ENCODE measurements at places on chromosomes 7 and 10.

DNA sequence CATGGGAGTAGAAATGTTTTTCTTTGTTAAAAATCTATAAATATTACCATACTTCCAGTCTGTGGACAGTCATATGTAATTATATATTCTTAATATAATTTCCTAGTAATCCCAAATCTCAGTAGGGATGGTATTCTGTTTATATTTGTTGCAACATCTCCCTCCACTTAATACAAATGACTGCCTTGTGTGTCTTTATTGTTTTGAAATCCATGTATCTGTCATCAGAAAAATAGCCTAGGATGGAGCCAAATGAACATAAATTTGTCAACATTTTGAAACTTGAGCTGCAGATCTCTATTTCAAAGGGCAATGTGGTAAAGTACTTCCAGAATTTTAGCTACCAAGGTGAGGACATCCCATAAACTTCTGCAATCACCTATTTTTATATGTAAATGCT is 290.7 kb downstream of the TSPAN12 start:
- DNase-seq: no peak

DNA sequence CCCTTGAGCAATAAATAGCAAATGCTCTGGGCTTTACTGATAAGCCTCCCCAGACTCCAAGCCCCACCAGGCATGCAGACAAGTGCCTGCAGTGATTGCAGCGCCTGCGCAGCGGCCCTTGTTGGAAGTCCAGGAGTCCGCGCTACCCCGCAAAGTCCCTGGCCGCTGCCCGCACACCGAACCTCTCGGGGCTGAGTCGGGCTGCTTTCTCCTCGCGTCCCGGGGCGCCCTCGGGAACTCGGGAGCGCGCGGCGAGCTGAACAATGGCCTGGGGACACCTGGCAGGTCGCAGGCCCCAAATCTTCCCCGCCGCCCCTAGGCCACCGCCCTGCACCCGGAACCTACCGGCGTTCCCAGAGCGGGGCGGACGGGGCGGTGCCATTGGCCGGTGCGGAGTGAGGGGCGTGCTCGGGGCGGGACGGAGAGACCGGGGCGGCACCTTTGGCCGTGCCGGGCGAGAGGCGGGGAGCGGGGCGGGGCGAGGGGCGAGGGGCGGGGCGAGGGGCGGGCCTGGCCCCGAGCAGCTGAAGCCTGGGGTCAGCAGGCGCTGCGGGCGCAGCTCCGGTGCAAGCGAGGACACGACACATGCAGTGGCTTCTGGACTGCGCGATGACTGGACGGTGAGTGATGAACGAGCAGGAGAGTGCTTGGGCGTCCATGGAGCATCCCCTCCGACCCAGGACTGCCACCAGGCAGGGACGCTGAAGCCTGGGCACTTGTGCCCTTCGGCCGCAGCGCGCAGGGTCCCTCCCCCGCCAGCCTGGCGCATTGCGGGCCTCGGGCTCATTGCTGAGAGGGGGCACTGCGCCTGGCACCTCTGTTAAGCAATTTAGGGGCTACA is at the start of gene RASSF4:
Gene RASSF4 (plus strand): TSS at position 556 of the 841 bp plus-strand sequence. CDS start 10,401 bp downstream, outside the sequence.
- DNase-seq: peak; percentile 93

DNA sequence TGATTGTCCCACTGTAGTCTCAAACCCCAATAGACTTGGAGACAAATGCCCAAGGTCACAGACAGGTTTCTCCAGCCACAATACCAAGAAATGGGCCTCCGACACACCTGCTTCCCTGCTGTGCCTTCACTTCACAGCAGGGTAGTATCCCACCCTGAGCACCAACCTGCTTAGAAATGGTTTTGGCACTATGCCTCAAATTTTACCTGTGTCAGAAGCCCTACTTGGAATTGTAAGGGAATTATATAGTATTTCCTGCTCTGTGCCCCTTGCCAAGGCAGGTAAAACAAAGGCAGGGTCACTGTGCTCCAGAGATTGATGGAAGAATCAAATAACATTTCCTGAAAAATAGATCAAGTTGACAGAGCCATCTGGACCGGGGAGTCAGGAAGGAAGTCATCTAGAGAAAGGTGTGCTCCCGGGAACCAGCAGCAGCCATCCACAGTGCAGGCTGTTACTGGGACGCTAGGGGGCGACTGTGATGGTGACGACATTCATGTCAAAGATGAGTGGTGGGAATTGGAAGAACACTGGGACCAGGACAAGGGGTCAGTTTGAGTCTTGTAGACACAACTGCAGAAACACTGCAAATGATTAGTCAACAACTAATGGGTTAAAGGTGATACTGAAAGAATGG is 117.8 kb upstream of the AKR1E2 start:
- peak; percentile 9 for DNase-seq

DNA sequence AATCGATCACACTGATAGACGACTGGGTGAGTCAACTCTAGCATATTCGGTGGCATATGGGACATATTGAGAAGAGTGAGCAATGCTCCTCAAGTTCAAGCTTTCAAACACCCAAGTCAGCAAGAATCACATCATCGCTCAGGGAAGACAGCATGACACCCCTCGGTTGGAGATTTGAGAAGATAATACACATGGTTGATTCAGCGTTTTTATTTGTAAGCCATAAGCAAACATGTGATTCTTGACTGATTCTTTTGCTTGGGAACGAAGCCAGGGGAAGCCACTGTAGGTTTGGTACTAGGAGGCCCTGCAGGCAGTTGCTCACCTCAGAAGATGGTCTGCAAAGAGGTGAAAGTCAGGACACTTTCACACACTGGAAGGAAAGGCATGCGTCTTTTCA is 12.6 kb downstream of the UCMA start:
- DNase-seq: no peak

DNA sequence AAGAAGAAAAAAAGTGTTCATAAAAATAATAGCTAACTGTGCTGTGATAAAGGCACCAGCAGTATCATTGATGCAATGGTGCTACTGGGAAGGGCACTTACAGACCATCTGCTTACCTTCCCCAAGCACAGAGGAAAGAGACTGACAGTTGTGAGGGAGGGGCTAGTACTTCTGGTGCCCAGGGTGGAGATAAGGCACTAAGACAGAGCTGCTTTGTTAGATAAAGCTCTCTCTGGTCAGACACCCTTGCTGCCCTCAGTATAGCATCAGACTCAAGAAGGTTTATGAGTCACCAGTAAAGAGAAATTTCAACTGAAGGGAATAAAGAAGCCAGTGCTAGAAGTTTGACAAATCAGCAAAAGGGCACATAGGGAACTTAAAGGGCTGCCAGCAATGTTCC is 325.6 kb downstream of the HPSE2 start:
- DNase-seq: no peak

- no peak for DNase-seq
These were observed 28.1 kb upstream of the NAMPT start for GRCh38 chr7:106312906-106313305.

DNA sequence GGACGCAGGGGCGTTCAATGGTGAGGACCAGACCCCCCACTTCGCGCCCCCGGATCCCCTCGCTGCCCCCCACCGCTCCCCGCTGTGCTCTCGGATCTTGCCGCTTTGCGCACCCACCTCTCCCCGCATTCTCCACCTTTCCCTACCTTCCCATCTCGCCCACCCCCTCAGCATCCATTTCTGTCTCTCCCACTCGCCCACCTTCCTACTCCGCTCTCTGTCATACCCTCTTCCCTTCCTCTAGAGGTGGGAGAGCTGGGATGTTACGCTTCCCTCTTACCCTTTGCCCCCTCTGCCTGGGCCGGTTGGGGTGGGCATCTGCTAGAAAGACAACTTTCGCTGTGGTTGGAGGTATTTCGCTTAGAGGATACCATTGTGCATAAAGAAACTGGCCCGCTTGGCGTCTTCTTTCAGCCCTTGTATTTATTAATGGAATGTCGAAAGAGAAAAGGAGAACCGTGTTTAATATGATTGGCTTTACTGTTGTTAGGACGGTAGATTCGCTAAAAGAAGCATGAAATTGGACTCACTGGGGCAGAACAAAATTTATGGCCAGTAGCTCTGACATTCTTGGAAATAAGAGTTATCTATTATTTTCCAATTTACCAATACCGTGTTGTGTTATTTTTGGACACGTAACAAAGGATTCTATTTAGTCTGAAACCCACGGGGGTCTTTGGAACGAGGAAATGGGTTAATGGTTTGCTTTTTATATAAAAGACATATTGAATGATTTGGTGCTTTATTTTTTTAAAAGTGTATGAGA is 873 bp downstream of the PRKAR2B start:
- no peak for DNase-seq

DNA sequence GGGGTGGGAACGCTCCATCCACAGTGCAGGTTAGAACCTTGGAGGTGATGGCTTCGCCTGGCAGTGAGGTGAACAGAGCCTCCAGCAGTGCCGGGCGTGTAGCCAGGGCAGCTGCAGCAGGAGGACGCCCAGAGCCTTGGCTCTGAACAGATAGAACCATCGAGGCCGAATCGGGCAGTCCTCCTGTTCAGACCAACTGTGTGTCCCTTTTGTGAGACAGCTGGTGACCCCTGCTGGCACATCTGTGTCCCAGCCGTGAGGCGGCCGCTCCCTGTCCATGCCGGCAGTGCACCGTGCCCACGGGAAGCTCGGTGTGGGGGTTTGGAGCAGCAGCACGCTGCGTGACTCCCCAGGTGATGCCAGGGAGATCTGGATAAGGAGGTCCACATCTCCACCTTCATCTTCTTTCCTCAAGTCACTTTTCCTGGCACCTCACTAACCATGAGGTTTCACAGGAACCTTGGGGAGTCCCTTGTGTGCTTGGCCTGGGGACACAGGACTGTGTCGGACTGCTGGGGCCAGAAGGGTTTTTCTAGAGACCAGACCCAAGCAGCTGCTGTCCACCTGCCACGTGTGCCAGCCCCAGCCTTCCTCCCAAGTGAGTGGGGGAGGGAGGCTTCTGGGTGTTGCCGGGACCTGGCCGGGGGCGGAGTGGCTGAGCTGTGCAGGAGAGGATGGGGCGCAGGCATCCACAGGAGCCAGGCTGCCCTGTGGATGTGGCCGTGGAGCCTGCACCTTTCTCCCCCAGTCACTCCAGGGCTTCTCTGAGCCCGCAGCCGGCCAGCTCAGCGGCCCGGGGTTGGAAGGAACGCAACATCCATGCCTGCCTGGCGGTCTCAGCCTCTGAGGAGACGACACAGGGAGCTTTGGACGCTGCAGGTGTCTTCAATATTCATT is 69.4 kb downstream of the DNAJB6 start:
- no peak for DNase-seq

DNA sequence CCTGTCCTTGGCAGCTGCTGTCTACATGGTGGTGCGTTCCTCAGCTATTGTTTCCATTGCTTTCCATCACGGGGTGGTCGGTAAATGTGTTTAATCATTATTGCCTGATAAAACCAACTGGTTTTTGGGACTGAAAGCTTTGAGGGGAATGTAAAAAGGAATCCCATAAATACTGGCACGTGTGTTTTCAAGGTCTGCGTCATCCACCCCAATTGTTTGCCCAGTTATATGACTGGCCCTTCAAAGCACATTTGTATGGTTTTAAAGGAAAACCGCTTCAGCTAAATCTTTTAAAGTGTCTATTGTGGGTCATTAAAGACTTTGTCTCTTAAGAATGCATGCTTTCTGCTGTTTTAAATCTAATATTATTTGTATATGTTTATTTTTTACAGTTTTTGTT is 65.0 kb downstream of the TRRAP start:
- no peak for DNase-seq

GRCh38 chr7:90938371-90938770 is 325.9 kb upstream of the FZD1 start:
- no peak for DNase-seq

DNA sequence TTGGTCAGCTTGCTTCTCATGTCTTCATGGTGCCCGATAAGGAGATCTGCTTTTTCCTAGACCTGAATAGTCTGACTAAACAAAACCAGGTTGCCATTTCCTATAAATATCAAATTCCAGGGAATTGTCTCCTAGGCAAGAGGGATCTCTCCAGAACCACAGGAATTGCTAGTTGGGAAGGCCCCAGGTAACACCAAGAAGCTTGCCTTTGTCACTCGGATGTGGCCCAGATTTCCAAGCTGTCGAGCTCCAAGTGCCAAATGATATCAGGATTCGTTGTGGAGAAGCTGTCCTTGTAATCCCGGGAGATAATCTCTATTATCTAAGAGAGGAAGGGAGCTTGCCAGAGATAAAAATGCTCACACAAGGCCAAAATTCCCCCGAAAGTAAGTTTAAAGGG is 1288.5 kb upstream of the AUTS2 start:
- DNase-seq: no peak

DNA sequence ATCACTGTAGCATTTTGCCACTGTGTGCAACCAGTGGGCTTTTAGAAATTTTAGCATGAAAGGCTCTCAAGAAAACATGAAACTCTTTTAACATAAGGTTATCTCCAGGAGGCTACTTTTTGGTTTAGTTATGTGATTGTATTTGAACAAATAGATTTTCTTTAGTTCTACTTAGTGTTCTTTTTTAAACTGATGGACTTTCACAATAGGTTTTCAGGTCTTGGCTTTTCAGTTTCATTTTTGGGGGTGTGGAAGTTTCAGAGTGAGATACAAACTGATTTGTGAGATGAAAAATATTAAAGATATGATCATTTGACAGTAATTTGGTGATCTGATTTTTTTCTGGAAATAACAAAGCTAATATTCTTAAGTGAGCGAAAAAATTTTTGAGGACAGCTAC is 344.1 kb downstream of the PHF14 start:
- no peak for DNase-seq

DNA sequence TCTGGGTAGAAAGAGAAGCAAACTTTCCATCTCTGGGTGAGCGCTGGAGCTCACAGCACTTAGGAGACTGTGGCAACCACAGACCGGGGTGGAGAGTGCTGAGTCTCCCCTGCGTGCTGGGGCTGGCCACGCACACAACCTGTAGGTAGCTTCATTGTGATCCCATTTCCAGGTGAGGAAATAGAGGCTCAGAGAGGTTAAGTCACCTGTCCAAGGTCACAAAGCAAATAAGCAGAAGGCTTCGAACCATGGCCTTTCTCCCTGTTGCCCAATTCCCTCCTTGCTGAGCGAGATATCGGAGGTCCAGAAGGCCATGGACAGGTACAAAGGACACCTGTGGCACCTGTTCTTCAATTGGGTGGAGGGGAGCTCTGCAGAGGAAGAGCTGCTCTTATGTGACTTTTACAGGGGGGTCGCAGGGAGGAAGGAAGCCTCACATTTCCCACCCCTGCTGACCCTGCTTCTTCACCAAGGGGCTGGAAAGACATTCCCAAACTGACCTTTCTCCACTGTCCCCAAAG is 39.4 kb downstream of the ZCCHC24 start:
- DNase-seq: no peak

DNA sequence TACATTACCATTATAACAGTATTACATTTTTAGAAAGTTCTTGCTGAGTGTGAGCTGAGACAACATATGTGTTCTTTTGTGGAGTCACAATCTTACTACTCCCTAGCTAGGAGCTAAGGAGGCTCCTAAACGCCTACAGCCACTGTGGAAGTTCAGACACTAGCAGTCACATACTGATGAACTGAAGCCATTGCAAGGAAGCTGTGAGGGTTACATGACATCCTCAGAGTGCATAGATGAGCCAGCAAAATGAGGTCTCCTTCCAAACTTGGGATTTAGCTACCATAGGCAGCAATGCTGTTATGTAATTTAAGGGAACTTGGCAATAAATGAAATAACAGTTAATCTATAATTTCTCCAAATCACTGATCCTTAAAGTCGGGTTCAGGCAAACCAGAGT is 10.8 kb upstream of the ST7 start:
- no peak for DNase-seq

- no peak for DNase-seq
These were observed 224.1 kb downstream of the CCSER2 start for GRCh38 chr10:84552478-84552877.

GRCh38 chr7:106848851-106849442 is 16.1 kb upstream of the PIK3CG start:
- no peak for DNase-seq

All from inflammatory macrophage treated with lipopolysaccharide for 1 hour (primary cell).